ENCODE measurements at places on chromosomes 4 and X.

GRCh38 chrX:49257846-49258748 lies 6.4 kb downstream of the FOXP3 start:
- DNase-seq, result no peak

GRCh38 chrX:12370497-12370986 lies 232.3 kb downstream of the FRMPD4 start:
- DNase-seq, result peak; percentile 90

DNA sequence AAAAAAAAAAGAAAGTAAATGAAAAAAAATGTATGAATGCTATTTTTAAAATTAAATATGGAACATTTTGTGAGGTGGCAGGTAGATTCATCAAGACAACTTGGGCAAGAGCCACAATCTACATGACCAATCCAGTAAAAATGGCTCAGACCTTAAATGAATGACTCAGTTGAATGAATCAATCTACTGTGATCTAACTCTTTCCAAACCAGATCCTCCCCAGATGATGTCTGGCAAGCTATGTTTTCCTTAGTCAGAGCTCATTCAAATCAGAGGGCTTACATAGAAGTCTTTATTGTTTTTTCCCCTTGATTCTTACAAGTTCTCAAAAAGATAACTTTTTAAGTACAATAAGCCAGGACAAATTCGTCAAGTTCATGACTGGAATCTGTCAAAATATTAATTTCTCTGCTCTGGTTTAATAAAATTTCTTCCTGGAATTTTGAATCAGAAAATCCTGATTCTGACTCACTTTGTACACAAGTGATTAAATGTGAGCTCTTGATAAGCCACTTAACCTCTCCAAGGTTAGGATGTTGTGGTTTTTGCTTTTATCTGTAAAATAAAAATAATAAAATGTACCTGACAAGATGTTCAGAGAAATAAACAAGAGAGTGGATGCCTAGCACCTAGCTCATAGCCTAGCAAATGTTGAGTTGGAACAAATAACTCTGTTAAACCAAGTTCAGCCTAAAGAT lies 105.6 kb upstream of the SMIM31 start:
- DNase-seq, result peak; percentile 8

DNA sequence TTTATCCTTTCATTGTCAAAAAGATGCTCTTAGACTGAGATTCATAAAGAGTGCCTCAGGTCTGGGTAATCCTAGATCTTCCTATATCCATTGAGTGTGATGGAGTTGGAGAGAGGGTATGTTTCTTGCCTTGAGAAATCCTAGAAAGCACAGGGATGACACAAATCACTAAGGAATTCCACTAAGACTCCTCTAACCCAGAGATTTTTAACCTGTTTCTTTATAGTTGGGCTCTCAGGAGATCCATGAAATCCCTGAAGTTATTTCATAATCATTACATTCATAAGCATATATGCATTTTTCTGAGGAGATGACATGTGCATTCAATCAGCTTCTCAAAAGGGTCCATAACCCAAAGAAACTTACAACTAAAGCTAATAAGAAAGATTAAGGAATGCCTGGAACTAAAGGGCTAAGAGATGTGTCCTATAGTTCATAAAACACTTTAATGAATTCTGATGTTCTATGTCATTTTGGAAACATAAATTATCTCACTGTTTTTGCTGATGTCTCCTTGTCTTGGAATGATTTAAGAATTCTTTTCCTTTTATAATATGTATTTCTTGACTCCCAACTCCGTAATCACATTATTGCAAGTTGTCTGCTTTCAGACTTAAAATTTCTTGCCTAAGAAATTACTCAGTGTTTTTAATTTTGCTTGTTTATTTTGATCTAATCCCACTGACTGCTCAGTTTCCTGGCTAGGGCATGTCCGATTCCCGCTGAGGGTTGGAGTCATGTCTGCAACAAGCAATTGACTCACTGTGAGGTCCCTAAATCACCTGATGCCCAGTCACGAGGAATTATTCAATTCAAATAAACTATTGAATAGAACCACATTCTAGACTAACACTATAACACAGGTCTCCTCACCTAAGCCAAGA lies 2.8 kb upstream of the AMTN start:
- DNase-seq, result no peak

GRCh38 chr4:32840461-32841189 lies 2120.5 kb downstream of the PCDH7 start:
- DNase-seq, result no peak

- peak; percentile 36 for DNase-seq
Observed at GRCh38 chrX:43976205-43976604, 3.0 kb upstream of the NDP start.

GRCh38 chr4:148054275-148054674 lies 322.4 kb downstream of the ARHGAP10 start:
- DNase-seq, result no peak

- no peak for DNase-seq
Observed at GRCh38 chrX:153812220-153812619, 17.8 kb downstream of the SSR4 start.
